Naive thymus-derived CD8-positive, alpha-beta T cell (primary cell): ENCODE measurements at places on chromosomes 3 and 15.

DNA sequence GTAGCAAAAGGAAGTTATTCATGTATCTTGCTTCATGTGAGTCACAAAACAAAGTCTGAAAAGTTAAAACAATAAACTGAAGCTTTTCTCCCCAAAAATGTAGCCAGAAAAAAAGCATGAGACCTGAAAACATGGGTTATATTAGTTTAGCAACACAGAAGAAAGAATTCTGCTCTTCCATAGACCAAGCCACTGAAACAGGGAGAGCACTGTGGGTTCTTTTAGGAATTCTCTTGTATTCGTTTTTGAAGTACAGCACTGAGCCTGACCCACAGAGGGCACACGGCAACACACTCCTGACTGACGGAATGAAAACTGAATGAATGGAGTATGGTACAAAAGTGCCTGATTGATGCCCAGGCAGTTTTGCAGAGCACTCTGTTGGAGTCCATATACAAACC, 66.6 kb downstream of the TM4SF4 start:
- DNase-seq: no peak

- DNase-seq: no peak
These were observed 12.6 kb downstream of the SLC12A6 start for GRCh38 chr15:34324933-34325332.

- no peak for DNase-seq
These were observed 167.5 kb downstream of the GOLGA6L4 start for GRCh38 chr15:84402856-84403608.

GRCh38 chr3:116388867-116389385, 56.4 kb downstream of the LSAMP start:
- no peak for DNase-seq

GRCh38 chr3:177946936-177947335, 589.3 kb upstream of the KCNMB2 start:
- DNase-seq: no peak

GRCh38 chr15:64502151-64502550, 41.8 kb downstream of the ZNF609 start:
- DNase-seq: no peak

GRCh38 chr15:70258369-70259027, 160.8 kb upstream of the TLE3 start:
- DNase-seq: peak; percentile 62

- DNase-seq: no peak
These were observed 58.6 kb upstream of the CCDC80 start for GRCh38 chr3:112699436-112699978.

DNA sequence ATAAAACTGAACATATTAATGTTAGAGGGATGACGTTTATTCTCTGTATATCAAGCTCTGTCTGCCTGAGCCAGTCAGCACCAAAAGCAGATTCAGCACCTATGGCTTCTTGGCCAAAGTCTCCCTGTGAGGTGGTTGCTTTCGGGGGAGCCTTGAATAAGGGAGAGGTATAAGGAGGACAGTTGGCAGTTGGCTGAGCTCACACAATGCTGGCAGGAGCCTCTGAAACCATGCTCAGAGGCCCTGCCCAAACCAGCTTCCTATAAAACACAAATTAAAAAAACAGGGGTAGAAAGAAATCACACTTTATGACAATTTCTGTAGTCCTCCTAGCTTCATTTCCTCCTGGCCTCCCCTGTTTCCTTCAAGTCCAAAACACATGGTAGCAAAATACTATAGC, 18.8 kb downstream of the ARHGEF3 start:
- no peak for DNase-seq

- DNase-seq: no peak
These were observed 37.5 kb downstream of the TSPAN3 start for GRCh38 chr15:77033417-77033728.

- no peak for DNase-seq
These were observed 66.2 kb upstream of the SLC6A1 start for GRCh38 chr3:10926256-10926810.

- no peak for DNase-seq
These were observed 156.0 kb upstream of the MRPL3 start for GRCh38 chr3:131658771-131659170.

DNA sequence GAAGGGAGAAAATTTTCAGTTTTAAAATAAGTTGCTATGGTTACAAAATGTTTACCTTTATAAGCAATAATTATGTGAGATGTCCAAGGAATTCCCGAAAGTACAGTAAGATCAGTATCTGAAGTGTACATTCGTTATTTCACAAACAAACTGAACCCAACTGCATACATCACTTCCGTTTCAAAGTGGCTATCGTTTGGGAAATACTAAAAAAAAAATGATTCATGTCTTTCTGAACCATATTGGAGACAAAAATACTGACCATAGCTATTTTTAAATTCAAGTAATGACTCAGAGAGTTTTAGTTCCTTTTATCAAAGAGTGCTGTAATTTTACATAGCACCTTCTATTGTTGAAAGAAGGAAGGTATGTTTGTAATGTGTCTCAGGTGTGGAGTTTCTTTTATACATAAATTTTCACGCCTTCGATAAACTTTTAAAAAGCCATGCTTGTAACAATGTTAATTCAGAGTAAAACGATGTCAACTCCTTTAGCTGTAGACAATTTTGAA, 8.0 kb upstream of the ANKRD28 start:
- no peak for DNase-seq

DNA sequence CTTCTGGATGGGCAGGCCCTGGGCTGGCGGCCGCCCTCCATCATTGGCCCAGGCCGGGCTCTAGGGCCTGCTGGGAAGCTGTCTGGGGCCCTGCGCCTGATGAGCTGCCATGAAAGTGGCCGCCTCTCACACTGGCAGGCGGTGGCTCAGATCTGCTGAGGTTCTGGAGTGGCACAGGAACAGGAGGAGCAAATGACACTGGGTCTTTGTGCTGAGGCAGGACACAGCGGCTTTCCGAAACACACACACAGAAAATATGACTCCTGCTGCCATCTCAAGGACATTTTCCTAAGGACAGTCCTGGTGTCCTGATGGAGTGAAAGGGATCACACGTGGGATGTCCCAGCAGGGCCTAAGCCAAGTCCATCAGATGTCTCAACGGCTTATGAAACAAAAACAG, 103.5 kb downstream of the NUP210 start:
- DNase-seq: no peak

GRCh38 chr3:160685144-160685766, 8.3 kb downstream of the ARL14 start:
- no peak for DNase-seq

DNA sequence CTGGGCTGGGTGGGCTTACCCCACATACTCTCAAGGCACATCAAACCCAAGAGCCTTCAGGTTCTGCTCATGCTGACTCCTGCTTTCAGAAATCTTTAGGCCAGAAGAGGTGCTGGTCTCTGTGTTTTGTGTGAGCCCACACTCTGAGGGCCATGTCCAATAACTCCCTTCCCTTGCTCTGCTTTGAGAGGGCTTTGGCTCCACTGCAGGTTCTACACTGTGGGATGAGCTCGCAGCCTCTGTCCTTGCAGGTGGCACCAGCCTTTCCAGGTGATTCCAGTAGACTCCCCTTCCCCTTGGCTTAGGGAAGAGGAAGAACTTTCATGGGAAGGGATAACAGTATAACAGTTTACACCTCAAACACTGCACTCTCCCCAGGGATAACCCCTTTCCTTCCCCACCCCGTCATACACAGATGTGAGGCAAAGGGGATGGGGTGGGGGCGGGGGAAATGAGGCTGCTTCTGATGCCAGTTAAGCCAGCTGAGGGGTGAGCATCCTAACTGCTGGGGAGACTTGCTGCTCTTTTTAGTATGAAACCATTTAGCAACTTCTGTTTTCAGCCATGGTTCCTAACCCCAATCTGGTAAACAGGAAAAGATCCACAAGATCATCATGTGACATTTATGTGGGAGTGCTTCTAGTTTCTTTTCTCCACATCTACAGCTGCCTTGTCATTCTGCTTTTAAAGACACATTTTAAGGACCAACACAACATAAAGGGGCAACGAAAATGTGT, 262.4 kb downstream of the SLC9A9 start:
- DNase-seq: no peak

DNA sequence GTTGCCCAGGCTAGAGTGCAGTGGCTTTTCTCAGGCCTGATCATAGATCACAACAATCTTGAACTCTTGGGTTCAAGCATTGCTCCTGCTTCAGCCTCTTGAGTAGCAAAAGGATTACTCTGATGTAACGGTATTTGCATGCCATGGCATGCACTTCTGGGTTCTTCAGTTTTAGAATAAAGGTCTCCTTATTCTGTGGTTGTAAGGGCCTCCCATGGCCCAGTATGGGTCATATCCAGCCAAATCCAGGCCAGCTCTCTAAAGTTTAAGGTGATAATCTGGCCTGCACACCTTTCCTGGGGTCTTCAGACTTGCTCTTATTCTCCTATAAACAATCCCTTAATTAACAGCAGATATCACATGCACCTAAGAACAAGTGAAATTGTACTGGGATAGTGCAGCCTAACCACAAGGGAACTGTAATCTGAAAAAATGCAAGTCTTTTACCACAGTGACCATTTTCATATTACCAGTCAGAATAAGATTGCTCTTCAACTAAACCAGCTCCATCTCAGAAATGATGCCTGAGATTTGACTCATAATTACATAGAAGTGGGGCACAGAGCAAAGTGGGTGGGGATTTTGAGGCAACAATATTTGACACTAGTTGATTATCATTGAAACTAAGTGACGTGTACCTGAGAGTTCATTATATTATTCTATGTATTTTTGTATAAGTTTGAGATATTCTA, 25.4 kb downstream of the COMMD2 start:
- DNase-seq: no peak

- DNase-seq: no peak
These were observed 890 bp upstream of the ADIPOQ start for GRCh38 chr3:186841620-186842019.

DNA sequence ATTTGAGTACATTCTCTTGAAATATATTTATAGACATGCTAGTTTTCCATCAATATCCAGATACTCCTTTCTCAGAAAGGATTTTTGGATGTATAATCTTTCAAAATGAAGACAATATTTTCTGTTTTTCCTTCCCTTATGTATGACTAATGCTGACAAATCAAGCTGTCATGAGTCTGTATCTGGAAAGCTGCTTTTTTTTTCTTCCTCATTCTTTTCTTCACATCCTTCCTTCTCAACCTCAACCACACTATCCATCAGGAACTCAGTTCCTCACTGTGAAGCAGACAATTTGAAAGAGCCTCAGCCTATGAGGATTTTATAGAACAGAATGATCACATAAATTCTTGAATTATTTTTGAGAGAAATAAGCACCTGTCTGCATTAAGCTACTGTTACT, 335.9 kb upstream of the EPHA6 start:
- no peak for DNase-seq

- DNase-seq: no peak
These were observed 81.3 kb upstream of the ZBED2 start for GRCh38 chr3:111676211-111677006.

GRCh38 chr3:191257286-191257685, 58.2 kb downstream of the OSTN start:
- DNase-seq: no peak

DNA sequence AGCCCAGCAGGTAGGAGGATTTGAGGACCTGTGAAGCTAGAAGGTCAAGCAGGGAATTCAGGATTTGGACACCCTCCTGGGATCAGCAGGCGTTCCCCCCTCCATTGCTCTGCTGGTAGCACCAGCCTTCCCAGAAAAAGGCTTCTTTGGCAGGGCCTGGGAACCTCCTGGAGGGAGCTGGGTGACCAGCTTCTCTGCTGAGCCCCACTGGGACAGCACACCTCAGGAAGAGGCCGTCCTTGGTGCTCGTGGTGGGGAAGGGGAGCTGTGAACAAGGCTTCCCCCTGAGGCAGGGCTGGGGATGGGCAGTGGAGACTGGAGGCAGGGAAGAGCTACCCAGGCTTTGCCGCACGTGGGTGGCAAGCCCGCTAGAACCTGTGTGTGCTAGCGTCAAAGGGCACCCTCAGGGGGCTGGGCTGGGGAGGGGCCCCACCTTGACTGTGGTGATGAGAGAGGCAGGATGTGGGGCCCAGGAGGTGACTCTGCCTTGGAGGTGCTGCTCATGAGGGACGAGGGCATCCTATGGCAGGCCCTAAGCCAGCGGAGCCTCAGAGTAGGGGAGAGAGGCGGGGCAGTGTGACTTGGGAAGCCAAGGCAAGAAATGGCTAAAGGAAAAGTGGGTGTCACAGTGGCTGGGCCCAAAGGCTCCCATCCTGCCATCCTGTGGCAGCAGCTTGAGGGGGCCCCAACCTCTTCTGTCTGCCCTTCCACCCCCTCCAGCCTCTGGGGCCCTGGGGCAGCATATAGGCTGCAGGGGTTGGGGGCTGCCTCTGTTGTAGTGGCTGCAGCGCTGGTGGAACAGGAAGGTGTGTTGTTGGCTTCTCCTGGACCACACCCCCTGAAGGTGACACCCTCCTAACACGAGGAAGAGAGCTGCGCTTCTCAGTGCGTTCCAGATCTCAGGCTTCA, 20.7 kb downstream of the KLF13 start:
- DNase-seq: peak; percentile 80

GRCh38 chr3:106088304-106088703, 219.5 kb upstream of the CBLB start:
- no peak for DNase-seq

DNA sequence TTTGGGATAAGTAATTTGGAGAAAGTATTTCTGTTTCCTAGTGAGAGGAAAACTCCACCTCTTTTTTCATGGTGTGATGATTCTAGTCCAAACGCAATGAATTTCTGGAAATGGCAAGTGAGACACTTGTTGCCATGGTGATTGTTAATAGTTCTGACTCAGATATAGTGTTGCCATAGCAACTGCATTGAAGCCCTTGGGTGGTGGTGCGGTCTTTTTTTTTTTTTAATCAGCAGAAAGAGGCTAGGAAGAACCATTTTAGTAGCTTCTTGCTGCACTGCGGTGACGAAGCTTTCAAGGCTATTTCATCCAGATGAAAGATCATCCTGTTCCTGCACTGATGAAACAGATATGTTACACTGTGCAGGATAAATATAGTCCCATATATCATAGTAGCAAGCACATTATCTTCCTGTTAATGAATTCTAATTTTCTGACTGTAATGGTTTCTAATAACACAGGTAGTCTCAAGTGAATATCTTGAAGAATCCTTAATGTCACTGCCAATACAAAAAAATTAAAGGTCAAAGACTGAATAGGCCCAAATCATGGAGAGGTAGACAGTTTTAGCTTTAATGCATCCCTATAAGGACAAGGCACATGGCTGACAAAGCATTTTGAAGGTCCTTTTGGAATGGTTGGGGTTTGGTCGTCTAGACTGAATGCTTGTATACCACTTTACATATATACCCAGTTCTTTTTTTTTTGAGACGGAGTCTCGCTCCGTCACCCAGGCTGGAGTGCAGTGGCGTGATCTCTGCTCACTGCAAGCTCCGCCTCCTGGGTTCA, 125.1 kb upstream of the ZBTB20 start:
- DNase-seq: no peak

GRCh38 chr3:135473449-135473848, 492.1 kb upstream of the PPP2R3A start:
- DNase-seq: no peak

DNA sequence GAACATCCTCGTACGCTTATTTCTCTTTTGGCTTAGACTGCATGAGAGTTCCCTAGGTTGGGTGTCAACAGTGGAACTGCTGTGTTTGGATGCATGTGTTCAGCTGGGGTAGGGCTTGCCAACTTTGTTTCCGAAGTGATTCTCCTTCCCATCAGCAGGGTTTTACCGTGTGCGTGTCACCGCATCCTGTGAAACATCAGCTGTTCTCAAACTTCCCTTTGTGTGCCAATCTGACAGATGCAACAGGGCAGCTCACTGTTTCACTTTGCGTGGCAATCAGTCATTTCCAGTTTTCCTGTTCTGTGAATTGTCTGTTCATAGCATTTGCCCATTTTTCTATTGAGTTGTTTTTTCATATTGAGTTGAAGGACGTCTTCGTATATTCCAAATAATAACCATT, 218.8 kb downstream of the VPS13C start:
- no peak for DNase-seq

- no peak for DNase-seq
These were observed 644.6 kb downstream of the CADM2 start for GRCh38 chr3:85603378-85603777.

GRCh38 chr3:181534781-181535221, 176.9 kb upstream of the SOX2 start:
- no peak for DNase-seq
